Prostate gland (tissue), 2 donors: ENCODE measurements at places on chromosomes 12 and 14. TPM values are rescaled to one million over a fixed set of nuclear protein-coding genes. Genes with fewer than 3 reads are reported as not detected.

CLEC14A gene
- 19.8 TPM for total RNA-seq

- no peaks in the 10 kb centered on the region for H3K36me3 ChIP-seq
- peak overlapping the region; percentile 63 for H3K4me3 ChIP-seq
- H3K4me1 ChIP-seq: peaks cover 10% of the 10 kb centered on the region
- no peaks in the 10 kb centered on the region for H3K27me3 ChIP-seq
Measured at GRCh38 chr14:73491256-73492042, 716 bp downstream of the RIOX1 start.

AQP6 gene
- 0.40 TPM for total RNA-seq

- no peaks in the 10 kb centered on the region for H3K36me3 ChIP-seq
- no peak overlapping the region for H3K4me3 ChIP-seq
- H3K27me3 ChIP-seq: no peaks in the 10 kb centered on the region
- no peak for DNase-seq
- no peaks in the 10 kb centered on the region for H3K4me1 ChIP-seq
Measured at GRCh38 chr12:40689576-40689975, 2.7 kb upstream of the CNTN1 start.

PTGER2 gene
- 8.9 TPM for total RNA-seq

DNA sequence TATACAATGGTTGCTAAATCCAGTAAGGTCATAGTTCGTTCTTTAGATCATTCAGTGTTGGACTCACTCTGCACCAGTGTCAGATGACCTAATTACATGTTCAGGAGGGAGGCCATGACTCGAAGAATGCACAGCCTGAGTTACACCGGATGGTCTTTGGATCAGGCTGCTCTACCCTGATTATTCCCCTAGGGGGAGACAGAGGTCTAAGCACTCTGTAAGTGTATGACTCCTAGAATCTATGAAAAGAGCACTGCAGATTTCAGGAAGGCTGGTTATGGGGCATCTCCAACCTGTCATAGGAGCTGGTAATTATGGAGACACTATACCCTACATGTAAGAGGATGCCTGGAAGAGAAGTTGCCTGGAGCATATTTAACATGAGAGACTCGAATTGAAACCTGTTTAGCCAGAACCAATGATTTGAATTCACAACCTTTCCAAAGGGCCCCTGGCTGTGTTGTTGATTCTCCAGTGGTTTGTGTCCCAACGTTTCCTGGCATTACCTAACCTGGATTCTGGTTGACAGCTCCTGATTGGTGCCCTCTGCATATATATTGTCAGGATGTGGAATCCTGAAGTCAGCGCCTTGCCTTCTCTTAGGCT, at the start of gene MUCL1:
Gene MUCL1, plus strand, starts transcription at position 584 of the 606 bp plus-strand sequence. CDS start 67 bp downstream, outside the sequence.
- no peaks in the 10 kb centered on the region for H3K4me1 ChIP-seq
- no peak within 1 kb of the TSS for H3K4me3 ChIP-seq
- DNase-seq: peak; percentile 40
- H3K27ac ChIP-seq: no peak within 1 kb of the TSS
- H3K27me3 ChIP-seq: no peaks in the 10 kb centered on the region

DNA sequence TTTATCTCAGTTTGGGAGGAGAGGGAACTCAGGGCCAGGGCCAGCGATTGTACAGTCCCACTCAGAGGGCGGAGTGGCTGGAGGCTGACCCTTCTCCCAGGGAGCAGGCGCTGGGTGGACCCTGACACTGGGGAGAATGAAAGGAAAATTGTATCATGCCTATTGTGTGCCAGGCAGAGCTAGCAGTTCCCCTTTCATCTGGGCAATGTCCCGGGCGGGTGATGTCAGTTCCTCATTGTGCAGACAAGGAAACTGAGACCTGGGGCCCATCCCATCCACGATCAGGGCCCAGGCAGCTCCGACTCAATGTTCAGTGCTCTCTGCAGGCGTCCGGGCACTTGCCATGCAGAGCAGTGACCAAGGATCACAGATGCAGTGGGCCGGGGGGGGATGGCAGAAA, 101.9 kb upstream of the RTL1 start:
- no peaks in the 10 kb centered on the region for H3K36me3 ChIP-seq
- no peak for DNase-seq
- no peaks in the 10 kb centered on the region for H3K27me3 ChIP-seq
- H3K27ac ChIP-seq: no peak overlapping the region

MYO1A gene
- total RNA-seq: 0.74 TPM

DNA sequence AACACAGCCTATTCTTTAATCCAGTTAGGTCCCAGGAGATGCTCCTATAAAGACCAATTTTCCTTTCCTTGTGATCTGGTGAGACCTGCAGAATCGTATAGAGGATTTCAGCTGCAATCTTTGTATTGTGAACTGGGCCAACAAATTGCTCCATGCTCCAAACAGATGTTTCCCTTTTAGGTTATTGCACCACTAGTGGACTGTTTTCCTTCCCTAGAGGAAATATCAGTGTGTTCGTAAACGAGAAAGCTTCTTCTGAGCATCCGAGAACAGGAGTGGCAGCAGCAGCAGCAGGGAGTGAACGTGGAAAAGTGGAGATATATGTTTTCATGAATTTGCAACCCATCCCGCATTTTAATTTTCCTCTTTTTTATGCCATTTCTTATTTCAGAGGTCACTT, 344.1 kb upstream of the PDE3A start:
- DNase-seq: no peak
- H3K27me3 ChIP-seq: no peaks in the 10 kb centered on the region
- no peaks in the 10 kb centered on the region for H3K4me1 ChIP-seq
- no peak overlapping the region for H3K27ac ChIP-seq
- H3K36me3 ChIP-seq: no peaks in the 10 kb centered on the region
- no peak overlapping the region for H3K4me3 ChIP-seq

CLEC2B gene
- total RNA-seq: 4.1 TPM

IRF9 gene
- 61.5 TPM for total RNA-seq

KCNJ8 gene
- 9.2 TPM for total RNA-seq

DNA sequence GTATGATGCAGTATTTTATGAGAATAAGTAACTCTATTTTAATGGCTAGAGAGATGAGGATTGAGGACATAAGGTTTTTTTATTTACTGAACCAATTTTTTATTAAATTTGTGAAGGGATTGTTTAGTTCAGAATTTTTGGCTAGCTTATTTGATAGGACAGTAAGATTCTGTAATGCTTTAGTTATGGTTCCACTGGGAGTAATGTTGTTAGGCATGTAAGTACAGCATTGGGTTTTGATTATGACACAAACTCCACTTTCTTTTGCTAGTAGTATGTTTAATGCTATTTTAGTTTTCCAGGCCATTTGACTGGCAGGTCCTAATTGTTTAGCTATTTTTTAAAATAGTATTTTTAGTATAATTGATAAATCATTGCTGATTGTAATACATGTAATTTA, 33.8 kb upstream of the LRRC10 start:
- DNase-seq: no peak
- H3K4me3 ChIP-seq: no peak overlapping the region
- H3K36me3 ChIP-seq: no peaks in the 10 kb centered on the region
- H3K27ac ChIP-seq: no peak overlapping the region

ACSM4 gene
- total RNA-seq: 0.91 TPM

GSC gene
- total RNA-seq: 2.7 TPM

- H3K36me3 ChIP-seq: no peaks in the 10 kb centered on the region
- H3K27ac ChIP-seq: no peak overlapping the region
- H3K4me3 ChIP-seq: no peak overlapping the region
Measured at GRCh38 chr14:100882991-100883788, 20.3 kb downstream of the RTL1 start.

DNA sequence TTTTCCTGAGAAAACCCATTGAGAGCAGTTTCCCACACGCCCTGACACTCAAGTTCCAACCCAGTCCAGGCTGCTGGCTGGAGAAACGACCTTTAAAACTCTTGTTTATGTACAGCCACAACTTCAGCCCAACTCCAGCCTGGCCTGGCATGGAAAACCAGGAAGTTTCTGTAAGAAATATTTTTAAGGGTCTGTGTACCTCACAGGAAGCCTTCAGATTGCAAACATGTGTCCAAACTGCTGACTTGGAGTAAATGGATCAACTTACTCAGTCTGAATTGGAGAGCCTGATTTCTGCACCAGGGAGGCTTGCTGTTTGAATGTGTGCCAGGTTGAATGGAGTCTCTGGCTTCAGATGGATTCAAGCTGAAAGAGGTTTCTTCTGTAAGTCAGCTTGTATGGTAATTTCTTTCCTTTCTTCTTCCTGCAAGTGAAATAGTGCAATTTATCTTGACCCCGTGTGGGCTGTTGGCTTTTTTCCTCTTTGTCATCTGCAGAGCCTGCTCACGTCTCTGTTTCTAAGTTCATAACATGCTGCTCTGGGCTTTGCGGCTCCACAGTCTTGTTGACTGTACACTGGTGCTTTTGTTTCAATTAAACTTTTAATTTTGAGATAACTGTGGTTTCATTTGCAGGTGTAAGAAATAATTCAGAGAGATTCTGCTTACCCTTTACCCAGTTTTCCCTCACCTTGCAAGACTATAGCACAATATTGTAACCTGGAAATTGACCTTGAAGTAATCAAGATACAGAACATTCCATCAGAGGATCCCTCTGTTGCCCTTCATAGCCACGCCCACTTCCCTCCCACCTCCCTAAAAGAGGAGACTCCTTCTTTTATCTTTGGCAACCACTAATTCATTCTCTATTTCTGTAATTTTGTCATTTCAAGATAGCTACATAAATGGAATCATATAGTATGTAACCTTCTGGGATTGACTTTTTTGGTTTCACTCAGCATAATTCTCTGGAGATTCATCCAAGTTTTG, 109.7 kb upstream of the PRMT8 start:
- H3K27ac ChIP-seq: no peak overlapping the region
- no peak overlapping the region for H3K4me3 ChIP-seq

DNA sequence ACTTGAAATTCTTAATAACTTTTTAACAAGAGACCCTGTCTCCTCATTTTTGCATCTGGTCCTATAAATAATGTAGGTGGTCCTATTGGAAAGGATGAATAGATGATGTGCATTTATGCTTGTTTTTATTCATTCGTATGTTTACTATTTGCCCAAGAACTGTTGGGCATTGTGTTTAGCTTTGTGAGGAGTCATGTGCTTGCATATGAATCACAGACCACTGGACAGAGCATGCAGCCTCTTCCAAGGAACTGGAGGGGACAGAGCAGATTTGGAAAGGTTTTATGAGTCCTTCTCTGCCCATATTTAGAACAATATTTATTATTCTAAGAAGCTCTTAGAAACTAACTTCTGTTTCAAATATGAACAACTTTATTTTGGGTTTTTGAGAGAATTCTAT, 414.0 kb downstream of the SOX5 start:
- H3K27me3 ChIP-seq: no peaks in the 10 kb centered on the region
- no peak overlapping the region for H3K4me3 ChIP-seq
- no peak for DNase-seq
- H3K27ac ChIP-seq: no peak overlapping the region
- no peaks in the 10 kb centered on the region for H3K36me3 ChIP-seq
- no peaks in the 10 kb centered on the region for H3K4me1 ChIP-seq

DNA sequence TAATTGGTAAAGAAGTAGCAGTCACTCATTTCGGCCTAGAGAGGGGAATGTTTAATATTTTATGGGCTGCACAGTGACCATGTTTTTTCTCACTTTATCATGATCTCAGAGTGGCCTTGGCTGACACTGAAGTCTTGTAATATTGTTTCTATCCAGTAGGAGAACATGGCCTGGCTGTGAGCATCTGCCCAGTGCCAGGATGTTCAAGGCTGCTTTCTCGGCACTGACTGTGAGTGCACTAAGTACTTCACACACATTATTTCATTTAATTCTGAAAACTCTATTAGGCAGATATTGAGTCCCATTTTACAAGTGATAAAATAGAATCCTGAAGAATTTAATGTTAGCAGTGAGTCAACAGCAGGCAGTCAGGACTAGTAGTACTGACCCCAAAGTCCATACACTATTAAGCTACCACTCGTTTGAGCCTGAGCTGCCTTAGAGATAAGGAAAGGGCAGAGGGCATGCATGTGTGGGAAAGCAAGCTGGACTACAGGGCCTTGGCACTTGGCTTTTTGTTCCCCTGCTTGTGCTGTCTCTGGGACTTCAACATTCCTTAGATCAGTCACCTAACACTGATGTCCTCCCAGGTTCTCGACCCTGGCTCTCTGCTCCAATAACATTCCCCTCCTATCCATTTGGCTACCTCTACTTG, 42.2 kb upstream of the APPL2 start:
- no peak for DNase-seq
- no peaks in the 10 kb centered on the region for H3K4me1 ChIP-seq
- H3K4me3 ChIP-seq: no peak overlapping the region
- no peak overlapping the region for H3K27ac ChIP-seq

VDR gene
- total RNA-seq: 4.3 TPM

GRCh38 chr12:47067176-47067575, 12.2 kb upstream of the PCED1B start:
- no peak for DNase-seq
- H3K36me3 ChIP-seq: no peaks in the 10 kb centered on the region
- H3K27ac ChIP-seq: no peak overlapping the region
- H3K27me3 ChIP-seq: no peaks in the 10 kb centered on the region
- H3K4me3 ChIP-seq: no peak overlapping the region
